ENCODE measurements at places on chromosomes 12 and 14.

DNA sequence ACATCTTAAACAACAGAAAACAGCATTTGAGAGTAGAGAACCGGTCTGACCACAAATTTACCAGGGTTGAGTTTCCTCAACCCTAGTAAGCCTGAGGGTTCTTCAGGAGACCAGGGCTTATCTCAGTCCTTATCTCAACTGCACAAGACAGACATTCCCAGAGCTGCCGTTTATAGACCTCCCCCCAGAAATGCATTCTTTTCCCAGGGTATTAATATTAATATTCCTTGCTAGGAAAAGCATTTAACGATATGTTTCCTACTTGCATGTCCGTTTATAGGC lies 12.3 kb downstream of the TMEM117 start:
- no peak for DNase-seq

DNA sequence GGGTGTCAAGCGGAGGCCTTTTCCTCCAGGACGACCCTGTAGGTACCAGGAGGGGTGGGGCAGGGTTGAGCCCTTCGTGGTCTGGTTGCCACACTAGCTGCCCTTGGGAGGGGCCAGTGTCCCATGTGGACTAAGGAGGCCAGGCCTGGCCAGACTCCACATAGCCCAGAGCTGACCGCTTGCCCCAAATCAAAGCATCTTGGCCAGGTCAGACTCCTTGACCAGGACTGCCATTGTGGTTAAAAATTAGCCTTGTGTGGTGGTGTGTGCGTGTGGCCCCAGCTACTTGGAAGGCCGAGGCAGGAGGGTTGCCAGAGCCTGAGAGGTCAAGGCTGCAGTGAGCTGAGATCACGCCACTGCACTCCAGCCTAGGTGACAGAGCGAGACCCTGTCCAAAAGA lies 24.8 kb downstream of the ALDH2 start:
- no peak for DNase-seq

GRCh38 chr12:40327535-40327934 lies 102.7 kb downstream of the LRRK2 start:
- DNase-seq: no peak

GRCh38 chr12:26052652-26053051 lies 72.2 kb downstream of the BHLHE41 start:
- no peak for DNase-seq

- no peak for DNase-seq
Observed at GRCh38 chr12:30988646-30989286, 62.2 kb downstream of the TSPAN11 start.

DNA sequence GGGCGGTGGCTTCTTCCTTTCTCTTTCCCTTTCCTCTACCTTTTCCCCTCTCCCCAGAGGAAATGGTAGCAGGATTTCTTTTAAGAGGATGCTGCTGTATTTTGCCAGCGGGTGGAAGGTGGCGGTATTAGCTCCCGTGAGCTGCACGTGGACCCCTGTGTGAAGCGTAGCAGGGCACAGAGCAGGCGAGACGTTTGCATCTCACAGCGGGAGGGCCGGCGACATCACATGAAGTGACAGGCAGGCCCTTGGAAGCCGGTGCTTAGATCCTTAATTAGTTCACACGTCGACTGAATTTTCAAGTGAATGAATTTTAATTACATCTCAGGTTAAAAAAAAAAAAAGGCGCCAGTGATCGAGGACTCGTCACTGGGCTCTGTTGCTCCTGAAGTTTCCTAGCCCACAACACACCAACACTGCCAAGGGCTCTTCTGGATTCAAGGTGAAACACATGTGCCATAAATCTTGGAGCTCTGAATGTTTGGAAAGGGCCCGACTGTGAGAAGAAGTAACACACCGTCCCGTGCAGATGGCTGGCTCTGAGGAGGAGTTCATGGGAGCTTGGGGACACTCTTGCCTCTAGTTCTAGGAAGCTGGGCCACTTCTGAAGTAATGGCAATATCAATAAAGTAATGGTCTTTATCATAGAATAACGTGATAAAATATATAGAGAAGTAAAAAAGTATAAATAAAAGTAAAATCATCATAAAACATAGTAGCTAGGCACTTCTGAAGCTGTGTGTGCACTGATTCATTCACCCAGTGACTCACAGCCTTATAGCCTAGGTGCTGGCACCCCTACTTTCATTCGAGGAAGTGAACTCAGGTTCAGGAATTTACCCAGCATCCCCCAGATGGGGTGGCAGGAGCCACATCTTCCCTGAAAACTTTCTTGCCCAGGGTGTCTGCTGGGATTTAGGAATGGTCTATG lies 75.3 kb downstream of the AACS start:
- DNase-seq: no peak

DNA sequence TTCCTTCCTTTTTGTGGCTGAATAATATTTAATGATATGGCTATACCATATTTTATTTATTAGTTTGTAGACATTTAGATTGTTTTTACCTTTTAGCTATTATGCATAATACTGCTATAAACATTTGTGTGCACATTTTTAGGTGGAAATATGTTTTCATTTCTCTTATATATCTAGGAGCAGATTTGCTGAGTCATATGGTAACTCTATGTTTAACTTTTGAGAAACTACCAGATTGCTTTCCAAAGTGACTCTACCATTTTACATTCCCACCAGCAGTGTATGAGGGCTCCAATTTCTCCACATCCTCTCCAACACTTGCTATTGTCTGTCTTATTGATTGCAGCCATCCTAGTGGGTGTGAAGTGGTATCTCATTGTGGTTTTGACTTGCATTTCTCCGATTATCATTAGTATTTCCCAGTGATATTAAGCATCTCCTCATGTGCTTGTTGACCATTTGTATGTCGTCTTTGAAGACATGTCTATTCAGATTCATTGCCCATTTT lies 160.2 kb downstream of the KICS2 start:
- DNase-seq: no peak

GRCh38 chr14:33764876-33765650 lies 185.8 kb downstream of the EGLN3 start:
- DNase-seq: no peak

GRCh38 chr14:65168840-65169239 lies 66.5 kb upstream of the MAX start:
- peak; percentile 28 for DNase-seq

GRCh38 chr12:55696141-55696540 lies 11.6 kb downstream of the ITGA7 start:
- DNase-seq: no peak

DNA sequence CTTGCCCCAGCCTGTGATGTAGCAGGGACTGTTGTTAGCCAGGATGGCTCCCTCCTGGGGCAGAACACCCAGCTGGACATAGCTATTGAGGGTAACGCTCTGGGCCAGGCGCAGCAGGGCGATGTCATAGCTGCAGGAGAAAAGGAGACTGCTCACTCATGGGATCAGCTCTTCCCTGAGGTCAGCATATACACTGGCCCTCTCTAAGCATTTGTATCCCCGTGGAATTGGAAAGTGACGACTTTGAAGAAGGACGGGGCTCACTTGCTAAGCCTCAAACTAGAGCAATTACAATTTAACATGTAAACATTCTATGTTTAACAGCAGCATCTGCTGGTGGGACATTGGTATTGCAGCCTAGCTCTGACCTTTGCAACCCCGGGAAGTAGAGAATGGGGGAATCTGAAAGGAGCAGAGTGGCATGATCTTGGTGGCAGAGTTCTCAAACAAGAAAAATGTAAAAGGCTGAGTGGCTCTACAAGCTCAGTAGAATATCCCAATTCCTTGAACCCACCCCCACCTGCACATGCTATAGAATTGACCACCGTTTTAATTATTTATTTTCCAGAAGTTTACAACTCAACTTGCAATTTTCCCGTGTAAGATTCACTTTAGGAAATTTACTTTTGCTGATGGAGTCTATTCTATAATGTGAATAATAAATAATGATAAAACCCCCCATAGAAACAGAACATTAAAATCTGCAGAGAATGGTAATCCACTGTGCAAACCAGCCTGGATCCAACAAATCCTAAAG lies 5.0 kb downstream of the CELA1 start:
- peak; percentile 72 for DNase-seq

DNA sequence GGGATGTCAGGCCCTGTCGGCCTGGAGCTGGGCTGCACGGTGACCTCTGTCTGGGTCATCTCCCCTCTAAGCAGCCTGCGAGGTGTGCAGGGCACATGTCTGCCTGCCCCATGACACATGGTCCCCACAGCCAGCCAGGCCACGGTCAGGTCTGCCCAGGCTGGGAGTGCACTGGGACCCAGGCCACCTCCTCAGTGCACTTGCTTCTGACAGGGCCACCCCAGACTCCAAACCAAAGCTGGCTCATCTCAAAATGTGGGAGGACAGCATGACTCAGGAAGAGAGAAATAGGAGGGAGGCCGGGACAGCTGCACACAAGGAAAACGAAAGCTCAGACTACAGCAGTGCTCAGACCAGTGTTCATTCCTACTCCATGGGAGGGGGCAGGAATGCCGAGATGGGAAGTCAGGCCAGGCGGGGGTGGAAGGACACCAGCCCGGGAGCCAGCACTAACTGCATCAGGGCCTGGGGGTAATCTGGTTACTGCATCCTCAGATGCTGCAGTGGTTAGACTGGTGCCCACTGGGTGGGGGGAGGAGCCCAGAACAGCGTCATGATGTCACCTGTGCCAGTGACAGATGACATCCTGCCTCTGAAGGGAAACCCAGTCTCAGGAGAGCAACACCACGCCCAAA lies 4.0 kb downstream of the P2RX2 start:
- no peak for DNase-seq

- DNase-seq: no peak
Observed at GRCh38 chr14:85058150-85058549, 471.8 kb upstream of the FLRT2 start.

DNA sequence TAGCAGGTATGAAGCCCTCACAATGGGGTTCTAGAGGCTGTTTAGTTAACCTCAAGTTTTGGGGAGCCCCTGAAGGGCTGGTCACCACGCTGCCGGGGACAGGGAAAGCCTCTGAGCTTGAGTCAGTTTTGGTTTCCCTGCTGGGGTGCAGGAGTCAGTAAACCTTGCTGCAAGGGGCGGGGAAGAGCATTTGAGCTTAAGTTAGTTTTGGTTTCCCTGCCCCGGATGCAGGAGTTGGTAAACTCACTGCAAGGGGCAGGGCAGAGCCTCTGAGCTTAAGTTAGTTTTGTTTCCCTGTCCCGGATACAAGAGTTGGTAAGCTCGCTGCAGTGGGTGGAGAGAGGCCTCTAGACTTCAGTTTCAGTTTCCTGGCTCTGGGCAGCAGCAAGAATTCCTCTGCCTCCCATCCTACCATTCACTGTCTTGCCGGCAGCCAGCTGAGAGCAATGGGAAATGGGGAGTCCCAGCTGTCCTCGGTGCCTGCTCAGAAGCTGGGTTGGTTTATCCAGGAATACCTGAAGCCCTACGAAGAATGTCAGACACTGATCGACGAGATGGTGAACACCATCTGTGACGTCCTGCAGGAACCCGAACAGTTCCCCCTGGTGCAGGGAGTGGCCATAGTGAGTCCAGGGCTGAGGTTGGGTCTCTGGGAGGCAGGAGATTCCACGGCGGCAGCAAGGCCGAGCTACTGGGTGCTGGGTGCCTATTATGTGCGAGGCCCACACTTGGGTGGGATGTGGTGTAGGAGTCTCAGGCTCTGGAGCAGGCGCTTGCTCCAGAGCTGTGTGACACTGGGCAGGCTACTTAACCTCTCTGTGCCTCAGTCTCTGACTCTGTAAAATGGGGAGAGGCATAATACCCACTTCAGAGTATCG lies at the start of gene OAS2:
OAS2 (plus strand) TSS at position 357 of the 878 bp plus-strand sequence; CDS start at position 447, 90 bp downstream.
- DNase-seq: peak; percentile 84

DNA sequence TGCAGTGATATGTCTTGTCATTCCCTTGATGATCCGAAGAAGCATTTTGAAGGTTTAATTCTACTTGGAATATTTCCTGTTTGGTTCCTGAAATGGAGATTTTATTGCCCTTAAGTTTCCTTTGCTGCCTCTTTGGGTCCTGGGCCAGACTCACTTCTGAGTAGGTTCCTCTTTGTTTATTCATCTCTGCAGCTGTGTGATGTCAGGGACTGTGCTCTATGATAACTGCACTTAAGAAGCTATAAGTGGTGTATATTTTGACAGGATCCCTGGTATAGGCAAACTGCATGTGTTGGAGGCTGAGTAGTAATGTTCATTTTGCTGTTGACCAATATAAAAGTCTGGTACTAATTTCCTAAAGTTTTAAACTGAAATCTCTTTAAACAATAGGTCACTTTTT lies at the start of gene KLRC4:
KLRC4 (minus strand) TSS at position 366 of the 400 bp plus-strand sequence; CDS start at position 184, 182 bp downstream.
- no peak for DNase-seq

- DNase-seq: peak; percentile 66
Observed at GRCh38 chr12:14367040-14367661, 1.7 kb downstream of the ATF7IP start.

DNA sequence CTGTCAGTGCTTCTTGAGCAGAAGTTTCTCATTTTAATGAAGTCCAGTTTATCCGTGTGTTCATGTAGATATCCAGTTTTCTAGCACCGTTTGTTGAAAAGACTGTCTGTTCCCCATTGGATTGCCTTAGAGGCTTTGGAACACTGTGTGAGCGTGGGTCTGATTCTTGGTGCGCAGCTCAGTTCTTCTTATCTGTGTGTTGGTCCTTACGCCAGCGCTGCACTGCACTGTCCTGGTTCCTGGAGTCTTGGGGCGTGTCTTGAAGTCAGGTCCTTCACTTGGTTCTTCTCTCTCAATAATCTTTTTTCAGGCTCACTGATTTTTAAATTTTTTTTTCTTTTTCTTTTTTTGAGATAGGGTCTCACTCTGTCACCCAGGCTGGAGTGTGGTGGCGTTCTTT lies 25.5 kb downstream of the EP400 start:
- no peak for DNase-seq

DNA sequence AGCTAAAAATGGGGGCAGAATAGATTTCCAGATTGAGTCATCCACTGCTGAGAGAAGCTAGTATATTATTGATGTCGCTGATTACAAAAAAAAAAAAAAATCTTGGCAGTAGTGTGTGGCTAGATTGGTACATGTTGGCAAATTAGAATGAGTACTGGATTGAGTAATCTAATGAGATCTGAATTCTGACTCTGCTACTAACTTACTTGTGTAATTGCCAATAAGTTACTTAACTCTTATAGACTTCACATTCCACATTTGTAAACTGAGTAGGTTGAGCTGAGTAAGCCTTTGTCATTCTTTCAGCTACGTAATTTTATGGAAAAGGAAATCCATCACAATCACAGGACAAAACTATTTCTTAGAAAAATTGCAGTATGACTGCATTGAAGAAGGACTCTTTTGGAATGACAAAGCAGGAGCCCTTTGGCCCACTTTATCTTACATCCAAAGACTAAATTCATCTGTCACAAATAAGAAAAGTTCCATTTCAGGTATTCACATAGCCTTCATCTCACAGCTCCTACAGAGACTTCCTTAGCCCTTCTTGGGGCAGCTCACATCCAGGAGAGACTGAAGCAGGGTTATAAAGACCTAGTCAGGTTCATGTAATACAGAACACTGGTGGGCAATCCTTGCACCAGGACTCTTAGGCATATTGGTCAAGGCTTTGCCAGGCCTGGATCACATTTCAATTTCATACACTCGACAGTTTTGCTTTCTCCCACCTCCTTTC lies 197.3 kb upstream of the CPNE8 start:
- DNase-seq: no peak
